ENCODE measurements at places on chromosomes 3 and 15.
A peak's percentile ranks its signal among the peaks of the same experiment; 100 is the strongest.

DNA sequence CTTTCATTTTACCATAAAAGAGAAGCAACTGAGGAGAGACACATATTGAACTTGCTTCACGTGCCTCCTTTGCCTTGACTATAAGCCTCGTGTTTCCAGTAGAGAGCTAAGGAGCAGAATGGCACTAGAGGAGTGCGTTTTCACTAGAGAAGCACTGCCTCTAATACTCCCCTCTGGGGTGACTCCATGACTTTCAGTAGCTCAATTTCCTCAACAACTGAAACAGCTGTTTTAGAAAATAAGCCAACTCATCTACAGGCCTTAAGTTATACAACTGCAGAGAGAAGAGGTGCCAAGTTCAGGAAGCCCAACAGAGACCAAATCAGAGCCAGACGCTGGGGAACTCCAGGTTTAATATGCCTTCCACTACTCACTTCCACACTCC is 1.9 kb downstream of the UBP1 start:
- H3K36me3 ChIP-seq = no peaks in the 10 kb centered on the region
- H3K27me3 ChIP-seq = no peaks in the 10 kb centered on the region
- peak overlapping the region; percentile 38 for H3K4me3 ChIP-seq
- DNase-seq = peak; percentile 33
- peaks cover 3% of the 10 kb centered on the region for H3K4me1 ChIP-seq

DNA sequence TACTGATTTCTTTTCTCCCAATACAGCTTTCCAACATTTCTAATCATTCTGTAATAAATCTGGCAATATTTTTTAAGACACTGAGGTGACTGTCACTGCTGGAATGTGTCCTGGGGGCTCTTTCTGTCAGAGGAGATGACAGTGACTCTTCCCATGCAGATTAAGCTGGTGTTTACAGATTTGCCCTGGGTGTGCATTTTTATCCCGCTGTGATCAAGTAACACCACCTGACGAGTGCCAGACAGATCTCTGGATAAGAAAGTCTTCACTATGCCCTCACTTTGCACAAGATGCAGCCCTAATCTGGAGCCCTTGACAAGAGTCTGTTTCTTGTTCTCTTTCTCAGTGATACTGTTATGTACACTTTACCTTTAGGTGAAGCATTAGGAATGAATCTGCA is 477.7 kb downstream of the ZIC1 start:
- no peaks in the 10 kb centered on the region for H3K27me3 ChIP-seq
- no peaks in the 10 kb centered on the region for H3K36me3 ChIP-seq
- no peaks in the 10 kb centered on the region for H3K4me1 ChIP-seq
- H3K27ac ChIP-seq = no peak overlapping the region

GRCh38 chr3:87260270-87260669 is 16.1 kb downstream of the POU1F1 start:
- no peak overlapping the region for H3K4me3 ChIP-seq
- no peak overlapping the region for H3K27ac ChIP-seq
- H3K4me1 ChIP-seq = no peaks in the 10 kb centered on the region

DNA sequence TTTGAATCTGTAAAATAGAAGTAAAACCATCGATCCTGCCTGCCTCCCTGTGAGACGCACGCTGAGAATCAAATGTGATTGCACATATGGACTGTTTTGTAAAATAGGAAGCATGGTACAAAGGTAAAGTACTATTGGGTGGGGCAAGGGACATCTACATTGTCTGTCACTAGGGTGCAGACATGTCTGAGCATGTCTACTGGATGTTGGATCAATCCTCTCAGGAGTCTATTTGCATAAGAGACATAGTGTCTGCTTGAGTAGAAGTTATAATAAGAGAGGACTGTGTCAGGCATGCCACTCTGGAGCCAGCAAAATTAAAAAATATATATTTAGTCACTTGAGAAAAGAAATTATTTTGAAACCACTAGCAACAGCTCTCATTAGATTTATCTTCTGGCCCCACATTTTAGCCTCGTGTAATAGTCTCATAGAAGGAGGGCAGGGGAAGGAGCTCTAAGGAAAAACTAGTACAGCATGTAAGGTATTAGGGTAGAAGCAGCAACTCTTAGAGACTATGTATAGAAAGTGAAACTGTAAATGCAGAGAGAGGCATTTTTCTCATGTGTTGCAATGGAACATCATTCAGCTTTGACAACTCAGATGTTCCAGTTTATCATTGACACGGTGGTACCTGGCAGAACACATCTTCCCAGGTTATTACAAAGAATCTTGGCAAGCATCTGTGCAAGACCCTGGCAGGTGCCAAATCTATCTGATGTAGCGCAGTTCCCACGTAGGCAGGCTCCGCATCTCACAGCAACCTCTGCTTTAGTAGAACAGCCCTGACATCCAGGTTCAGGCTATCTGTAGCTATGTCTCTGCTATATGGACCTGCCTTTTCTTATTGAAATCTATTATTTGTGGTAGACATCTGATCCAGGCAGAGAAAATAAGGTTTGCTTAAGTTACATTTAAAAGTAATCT is 85.2 kb upstream of the CHL1 start:
- DNase-seq = no peak
- H3K36me3 ChIP-seq = no peaks in the 10 kb centered on the region
- no peaks in the 10 kb centered on the region for H3K27me3 ChIP-seq
- H3K4me3 ChIP-seq = no peak overlapping the region
- no peak overlapping the region for H3K27ac ChIP-seq

DNA sequence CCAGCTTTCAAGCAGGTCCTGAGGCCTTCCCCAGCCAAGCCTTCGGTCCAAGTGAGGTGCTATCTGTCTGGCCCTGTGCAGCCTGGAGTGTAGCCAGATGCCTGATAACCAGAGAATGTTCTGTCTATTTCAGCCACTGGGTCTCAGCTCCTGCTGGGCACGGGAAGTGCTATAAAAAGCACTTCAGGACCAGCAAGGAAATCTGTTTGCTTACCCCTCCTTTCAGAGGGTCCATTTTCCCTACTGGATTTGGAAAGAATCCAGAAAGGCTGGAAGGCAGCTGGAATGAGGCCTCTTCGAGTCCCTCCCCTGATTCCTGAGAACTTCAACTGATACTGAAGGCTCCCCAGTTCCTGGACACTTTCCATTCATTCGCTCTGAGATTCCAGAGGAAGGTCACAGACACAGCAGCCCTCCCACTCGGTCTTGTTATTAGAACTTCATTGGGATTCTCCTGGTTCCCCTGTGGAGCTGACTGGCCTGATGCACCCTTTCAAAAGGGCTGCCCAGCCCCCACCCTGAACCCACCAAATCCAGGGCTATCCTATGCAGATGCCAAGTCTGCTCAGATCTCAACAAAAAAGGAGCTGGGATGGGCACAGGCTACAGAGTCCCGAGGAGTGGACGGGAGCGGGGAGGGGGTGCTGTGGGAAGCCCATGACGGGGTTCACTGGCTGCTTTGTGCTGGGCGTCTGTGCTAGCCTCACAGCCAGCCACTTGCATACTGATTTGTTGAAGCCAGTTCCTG is 70.4 kb downstream of the UMPS start:
- DNase-seq = no peak
- no peak overlapping the region for H3K27ac ChIP-seq
- H3K27me3 ChIP-seq = no peaks in the 10 kb centered on the region
- H3K4me3 ChIP-seq = no peak overlapping the region
- no peaks in the 10 kb centered on the region for H3K4me1 ChIP-seq
- H3K36me3 ChIP-seq = peaks cover 26% of the 10 kb centered on the region

DNA sequence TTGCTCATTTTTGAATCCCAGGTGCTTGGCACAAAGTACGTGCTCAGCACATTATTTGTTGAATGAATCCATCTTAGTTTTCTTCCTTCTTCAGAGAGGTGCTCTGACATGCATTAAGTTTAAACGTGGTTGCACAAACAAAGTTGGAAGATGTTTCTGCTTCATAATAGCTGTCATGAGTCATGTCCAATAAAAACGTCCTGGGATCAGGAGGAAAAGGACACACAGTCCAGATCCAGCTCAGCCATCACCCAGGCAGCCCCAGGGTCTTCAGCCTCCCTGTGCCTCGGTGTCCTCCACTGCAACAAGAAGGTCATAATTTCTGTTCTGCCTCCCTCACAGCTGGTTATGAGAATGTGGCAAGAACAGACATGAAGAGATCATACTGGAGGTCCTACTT is 55.4 kb downstream of the CCNL1 start:
- no peak overlapping the region for H3K27ac ChIP-seq
- H3K36me3 ChIP-seq = no peaks in the 10 kb centered on the region
- H3K27me3 ChIP-seq = no peaks in the 10 kb centered on the region
- DNase-seq = no peak
- no peak overlapping the region for H3K4me3 ChIP-seq

DNA sequence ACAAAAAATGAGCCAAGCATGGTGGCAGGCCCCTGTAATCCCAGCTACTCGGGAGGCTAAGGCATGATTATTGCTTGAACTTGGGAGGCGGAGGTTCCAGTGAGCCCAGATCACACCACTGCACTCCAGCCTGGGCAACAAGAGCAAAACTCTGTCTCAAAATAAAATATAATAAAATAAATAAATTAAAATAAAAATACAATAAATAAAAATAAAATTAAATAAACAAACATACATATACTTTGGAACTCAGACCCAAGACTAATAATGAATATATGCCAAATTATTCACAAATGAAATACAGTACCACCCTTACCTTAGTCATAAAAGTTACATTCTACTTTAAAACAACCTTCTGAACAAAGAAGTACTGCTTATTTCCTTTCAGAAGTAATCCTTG is 81.8 kb downstream of the SCAPER start:
- DNase-seq = no peak
- H3K36me3 ChIP-seq = no peaks in the 10 kb centered on the region
- no peaks in the 10 kb centered on the region for H3K27me3 ChIP-seq
- no peak overlapping the region for H3K4me3 ChIP-seq
- no peak overlapping the region for H3K27ac ChIP-seq
- H3K4me1 ChIP-seq = no peaks in the 10 kb centered on the region

GRCh38 chr3:44995142-44995770 is 19.2 kb downstream of the EXOSC7 start:
- no peaks in the 10 kb centered on the region for H3K27me3 ChIP-seq
- H3K4me3 ChIP-seq = no peak overlapping the region
- no peak overlapping the region for H3K27ac ChIP-seq
- DNase-seq = no peak
- peaks cover 5% of the 10 kb centered on the region for H3K36me3 ChIP-seq

- H3K4me3 ChIP-seq = no peak overlapping the region
- no peak overlapping the region for H3K27ac ChIP-seq
- H3K36me3 ChIP-seq = no peaks in the 10 kb centered on the region
- DNase-seq = no peak
- no peaks in the 10 kb centered on the region for H3K27me3 ChIP-seq
These were observed 32.5 kb downstream of the TCF12 start for GRCh38 chr15:56950979-56951378.

DNA sequence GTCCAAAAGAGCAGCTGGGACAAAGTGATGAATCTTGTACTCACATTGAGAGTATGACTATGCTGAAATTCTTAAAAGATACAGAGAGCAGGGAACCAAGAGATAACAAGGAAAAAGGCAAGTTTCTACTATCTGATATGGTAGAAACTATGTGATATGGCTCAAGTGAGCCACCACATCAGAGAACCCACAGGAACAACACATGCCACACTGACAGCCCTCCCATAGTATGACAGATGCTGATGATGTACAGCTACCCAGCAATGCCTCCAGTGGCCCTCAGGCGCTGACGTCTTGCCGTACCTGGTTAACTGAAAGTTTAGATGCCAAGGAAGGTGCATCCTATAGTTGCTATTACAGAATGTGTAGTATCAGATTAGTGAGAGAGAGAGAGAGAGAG is 42.4 kb downstream of the CHAC1 start:
- H3K36me3 ChIP-seq = peaks cover 1% of the 10 kb centered on the region
- H3K27ac ChIP-seq = no peak overlapping the region
- H3K4me3 ChIP-seq = no peak overlapping the region
- H3K4me1 ChIP-seq = no peaks in the 10 kb centered on the region
- H3K27me3 ChIP-seq = no peaks in the 10 kb centered on the region

DNA sequence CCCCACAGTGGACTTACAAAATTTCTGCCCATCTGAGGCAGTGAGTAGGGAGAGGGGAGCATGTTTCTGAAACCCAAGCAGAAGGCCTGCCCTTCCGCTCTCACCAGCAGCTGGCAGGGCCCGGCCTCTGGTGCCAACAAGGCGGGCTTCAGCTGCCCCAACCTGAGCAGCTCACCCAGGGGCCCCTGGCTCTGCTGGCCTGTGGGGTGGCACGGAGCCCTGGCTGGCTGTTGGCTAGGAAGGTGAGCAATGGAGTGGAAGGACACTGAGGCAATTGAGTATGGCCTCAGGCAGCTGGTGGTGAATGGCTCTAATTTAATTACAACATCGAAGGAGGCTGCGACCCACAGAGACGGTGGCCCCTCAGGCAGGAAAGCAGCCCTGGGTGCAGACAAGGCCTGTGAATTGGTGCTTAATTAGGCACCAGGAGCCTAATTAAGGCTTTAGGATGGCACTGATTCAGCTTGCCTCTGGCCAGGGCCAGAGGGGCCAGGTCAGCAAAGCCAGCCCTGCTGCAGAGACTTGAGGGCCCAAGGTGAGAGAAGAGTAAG is 60.9 kb downstream of the ST8SIA2 start:
- H3K4me1 ChIP-seq = no peaks in the 10 kb centered on the region
- no peaks in the 10 kb centered on the region for H3K27me3 ChIP-seq
- H3K4me3 ChIP-seq = no peak overlapping the region

- peak; percentile 16 for DNase-seq
- no peak overlapping the region for H3K4me3 ChIP-seq
- H3K36me3 ChIP-seq = no peaks in the 10 kb centered on the region
- no peak overlapping the region for H3K27ac ChIP-seq
These were observed 87.2 kb downstream of the OPA1 start for GRCh38 chr3:193680220-193680619.

DNA sequence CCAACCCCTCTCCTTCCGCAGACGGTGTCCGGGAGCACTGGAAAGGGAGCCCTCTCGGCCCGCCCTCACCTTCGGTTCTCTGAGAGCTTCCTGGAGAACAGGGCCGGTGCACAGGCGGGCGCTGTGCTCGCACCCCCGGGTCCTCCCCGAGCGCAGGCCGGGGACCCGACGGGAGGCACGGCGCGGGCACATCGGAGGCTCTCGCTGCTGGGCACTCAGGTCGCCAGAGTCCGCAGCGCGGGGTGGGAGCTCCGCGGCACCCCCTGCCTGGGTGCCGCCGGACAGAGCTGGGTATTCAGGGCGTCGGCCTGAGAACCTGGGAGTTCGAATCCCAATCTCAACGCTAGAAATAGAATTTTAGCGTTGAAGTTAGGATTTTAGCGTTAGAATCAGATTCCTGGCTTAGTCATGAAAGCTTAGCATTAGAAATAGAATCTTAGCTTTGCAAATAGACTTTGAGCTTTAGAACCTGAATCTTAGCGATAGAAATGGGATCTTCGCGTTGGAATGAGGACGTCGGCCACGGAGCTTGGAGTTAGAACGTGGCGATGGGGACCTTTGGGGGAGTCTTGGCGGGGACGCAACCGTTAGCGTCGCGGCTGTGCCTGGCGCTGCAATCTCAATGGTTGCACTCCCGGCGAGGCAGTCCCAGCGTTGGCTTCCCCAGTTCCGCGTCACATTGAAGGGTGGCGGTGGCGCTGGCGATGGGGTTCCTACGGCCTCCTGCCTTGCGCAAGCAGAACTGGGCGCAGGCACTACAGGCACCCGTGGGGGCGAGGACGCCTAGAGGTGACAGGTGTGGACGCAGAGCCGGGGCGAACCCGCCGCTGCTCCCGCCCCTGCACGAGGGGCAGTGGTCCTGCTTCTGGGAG is 549 bp downstream of the TRH start:
- no peaks in the 10 kb centered on the region for H3K4me1 ChIP-seq
- peaks cover 50% of the 10 kb centered on the region for H3K27me3 ChIP-seq
- DNase-seq = no peak
- no peak overlapping the region for H3K27ac ChIP-seq
- H3K36me3 ChIP-seq = no peaks in the 10 kb centered on the region
- no peak overlapping the region for H3K4me3 ChIP-seq

- peaks cover 4% of the 10 kb centered on the region for H3K27me3 ChIP-seq
- H3K4me1 ChIP-seq = no peaks in the 10 kb centered on the region
- H3K36me3 ChIP-seq = no peaks in the 10 kb centered on the region
- no peak overlapping the region for H3K27ac ChIP-seq
- H3K4me3 ChIP-seq = no peak overlapping the region
These were observed 1.5 kb upstream of the NMNAT3 start for GRCh38 chr3:139679220-139679775.

Data from mesendoderm (in vitro differentiated cells).